ENCODE measurements at places on chromosomes 4 and X. TPM values are rescaled to one million over a fixed set of nuclear protein-coding genes. Genes with fewer than 3 reads are reported as not detected.

DNA sequence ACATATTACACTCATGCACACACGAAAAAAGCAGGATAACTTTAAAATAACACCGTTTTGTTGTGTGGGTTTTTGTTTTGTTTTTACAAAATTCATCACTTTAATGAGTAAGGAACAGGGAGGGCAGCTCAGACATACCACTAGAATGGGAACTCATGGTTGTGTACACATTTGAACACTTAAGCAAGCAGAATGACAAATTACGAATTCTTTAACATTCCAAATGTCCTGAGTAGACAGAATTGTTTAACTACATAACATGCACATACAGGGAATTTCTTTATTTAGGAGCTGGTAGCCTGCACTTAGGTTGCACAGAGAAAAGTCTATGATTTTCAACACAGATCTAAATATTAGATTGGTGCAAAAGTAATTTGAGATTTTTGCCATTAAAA lies 96.4 kb downstream of the ATP8A1 start:
- no peak overlapping the region for H3K4me3 ChIP-seq
- peak; percentile 13 for DNase-seq
- H3K36me3 ChIP-seq = no peaks in the 10 kb centered on the region
- H3K4me1 ChIP-seq = no peaks in the 10 kb centered on the region

DNA sequence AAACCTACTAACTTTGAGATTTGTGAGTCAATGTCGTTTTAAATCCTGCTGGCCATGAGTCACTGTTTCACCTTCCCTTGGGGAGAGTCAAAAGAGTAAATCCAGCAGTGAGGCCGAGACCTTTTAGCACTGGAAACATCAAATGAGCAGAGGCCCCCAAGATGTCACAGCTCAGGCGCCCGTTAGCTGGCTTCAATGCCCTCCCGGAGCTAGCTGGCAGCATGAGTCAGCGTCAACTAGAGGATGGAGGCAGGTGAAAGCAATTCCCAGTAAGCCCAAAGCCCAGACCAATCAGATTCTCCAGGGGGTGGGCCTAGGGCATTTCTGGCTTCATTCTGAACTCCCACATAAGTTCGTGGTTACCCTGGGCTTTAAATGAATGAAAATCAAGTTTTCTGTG lies 170.9 kb downstream of the CLCN4 start:
- no peaks in the 10 kb centered on the region for H3K36me3 ChIP-seq
- peaks cover 4% of the 10 kb centered on the region for H3K4me1 ChIP-seq
- H3K4me3 ChIP-seq = no peak overlapping the region
- no peak for DNase-seq

GRCh38 chr4:184534511-184535391 lies 60.4 kb upstream of the IRF2 start:
- DNase-seq = peak; percentile 73
- H3K4me1 ChIP-seq = no peaks in the 10 kb centered on the region
- no peaks in the 10 kb centered on the region for H3K36me3 ChIP-seq

DNA sequence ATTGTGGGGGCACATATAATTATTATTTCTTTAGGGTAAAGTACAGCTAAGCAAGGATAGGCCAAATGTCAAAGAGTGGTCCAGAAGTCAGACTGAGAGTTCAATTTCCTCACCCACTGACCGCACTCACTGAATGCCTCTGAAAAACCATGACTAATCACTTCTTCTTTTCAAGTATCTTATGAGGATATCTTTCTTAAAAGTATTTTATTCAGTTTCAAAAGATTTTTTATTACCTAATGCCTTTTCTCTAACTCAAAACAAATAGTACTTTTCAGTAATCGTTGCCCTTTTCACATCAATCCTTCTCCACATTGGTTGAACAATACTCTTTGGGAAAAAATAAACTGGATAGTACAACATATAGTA lies 61.7 kb upstream of the CAMK2D start:
- peak; percentile 72 for DNase-seq
- no peaks in the 10 kb centered on the region for H3K36me3 ChIP-seq
- H3K4me1 ChIP-seq = peaks cover 9% of the 10 kb centered on the region

DNA sequence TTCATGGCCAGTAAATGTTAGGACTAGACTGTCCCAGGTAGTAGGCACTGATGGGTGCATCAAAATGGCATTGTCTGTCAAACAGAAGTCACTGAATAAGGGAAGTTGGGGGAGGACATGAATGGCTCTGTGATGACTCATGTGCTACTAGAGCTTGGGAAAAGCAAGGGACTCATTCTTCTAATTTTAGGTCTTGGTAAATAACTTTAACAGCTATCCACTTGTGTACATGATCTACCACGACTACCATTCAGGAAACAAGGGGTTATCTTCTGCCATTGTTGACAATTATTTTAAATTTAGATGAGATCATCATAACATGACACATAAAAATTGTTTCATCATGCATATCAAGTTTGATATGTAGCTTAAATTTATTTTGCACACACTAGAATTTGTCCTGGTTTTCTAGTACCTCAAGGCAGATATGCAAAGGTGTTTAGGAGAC lies 6.3 kb downstream of the AREG start:
- H3K36me3 ChIP-seq = no peaks in the 10 kb centered on the region
- no peaks in the 10 kb centered on the region for H3K27me3 ChIP-seq
- H3K4me1 ChIP-seq = peaks cover 25% of the 10 kb centered on the region
- H3K4me3 ChIP-seq = peak overlapping the region; percentile 13

GRCh38 chrX:11703855-11704254 lies 38.1 kb upstream of the ARHGAP6 start:
- no peaks in the 10 kb centered on the region for H3K4me1 ChIP-seq
- no peak overlapping the region for H3K4me3 ChIP-seq
- DNase-seq = no peak
- H3K27me3 ChIP-seq = no peaks in the 10 kb centered on the region
- H3K36me3 ChIP-seq = no peaks in the 10 kb centered on the region
- no peak overlapping the region for H3K27ac ChIP-seq

DNA sequence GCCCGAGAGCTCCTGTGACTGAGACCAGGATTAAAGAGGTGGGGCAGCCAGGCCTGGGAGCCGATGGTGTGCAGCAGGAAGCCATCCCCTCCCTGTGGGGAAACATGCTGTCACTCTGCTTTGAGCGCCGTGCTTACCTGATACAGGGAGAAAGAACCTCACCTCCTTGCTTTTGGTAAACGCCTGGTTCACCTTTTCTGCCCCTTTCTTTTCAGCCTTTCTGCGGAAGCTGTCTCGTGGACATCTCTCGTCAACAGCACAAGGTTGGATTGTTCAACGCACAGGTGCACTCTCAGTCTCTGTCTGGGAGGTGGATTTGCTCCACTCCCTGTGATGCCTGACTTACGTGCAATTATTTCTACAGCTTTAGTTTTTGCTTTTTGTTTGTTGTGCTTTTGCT lies 12.0 kb downstream of the ZFYVE28 start:
- no peak overlapping the region for H3K4me3 ChIP-seq
- H3K27ac ChIP-seq = no peak overlapping the region
- H3K4me1 ChIP-seq = peaks cover 4% of the 10 kb centered on the region
- no peak for DNase-seq

The PNMA3 gene
- 0.93 TPM for total RNA-seq

The TLL1 gene
- 2.7 TPM for total RNA-seq

The IBSP gene
- total RNA-seq = not detected

Measured in astrocyte (in vitro differentiated cells and primary cell).